Upper lobe of left lung (tissue), 6 donors: ENCODE measurements at places on chromosomes 2 and 18.

DNA sequence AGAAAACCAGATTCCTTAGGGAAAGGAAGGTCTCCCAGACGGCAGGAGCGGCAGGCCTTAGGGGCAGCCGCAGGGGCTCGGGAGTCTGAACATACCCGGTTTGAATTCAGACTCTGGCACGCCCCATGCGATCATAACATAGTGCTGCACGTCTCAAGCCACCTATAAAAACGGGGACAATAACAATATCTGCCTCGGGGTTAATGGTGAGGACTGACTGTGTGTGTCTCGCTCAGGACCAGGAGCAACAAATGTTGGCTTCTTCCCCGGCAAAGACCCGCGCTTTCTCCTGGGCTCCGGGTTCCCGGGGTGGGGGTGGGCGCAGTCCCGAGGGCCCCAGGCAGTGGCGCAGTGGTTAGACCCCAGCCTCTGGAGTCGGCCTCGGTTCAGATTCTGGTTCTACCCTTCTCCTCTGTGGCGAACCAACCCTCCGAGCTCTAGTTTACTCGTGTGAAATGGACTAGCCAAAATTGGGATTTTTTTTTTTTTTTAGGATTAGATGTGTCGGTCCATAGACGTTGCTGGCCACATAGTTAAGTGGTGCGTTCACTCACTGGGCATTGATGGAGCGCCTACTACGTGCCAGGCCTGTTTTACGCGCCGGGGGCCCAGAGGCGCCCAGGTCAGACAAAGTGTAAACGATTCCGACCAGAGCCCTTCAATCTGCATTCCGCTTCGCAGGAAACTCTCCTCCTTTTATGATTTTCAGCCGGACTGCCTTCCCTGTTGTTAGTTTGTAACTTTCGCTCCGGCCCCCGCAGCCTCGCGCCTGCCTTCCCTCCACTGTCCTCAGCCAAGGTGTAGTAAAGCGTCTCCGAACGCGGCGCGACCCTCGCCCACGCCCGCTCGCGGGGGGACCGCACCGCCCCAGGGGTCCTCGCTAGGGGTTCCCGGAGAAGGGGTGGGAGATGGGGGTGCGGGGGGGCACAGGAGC, 820 bp upstream of the SH3BP4 start:
- H3K27ac ChIP-seq = peak overlapping the region; percentile 71
- H3K27me3 ChIP-seq = peaks cover 3% of the 10 kb centered on the region
- H3K36me3 ChIP-seq = no peaks in the 10 kb centered on the region
- H3K4me3 ChIP-seq = peak overlapping the region; percentile 71
- peak; percentile 13 for DNase-seq

- no peaks in the 10 kb centered on the region for H3K36me3 ChIP-seq
- H3K27ac ChIP-seq = no peak overlapping the region
- peak; percentile 22 for DNase-seq
- H3K27me3 ChIP-seq = no peaks in the 10 kb centered on the region
- H3K4me3 ChIP-seq = no peak overlapping the region
- H3K4me1 ChIP-seq = no peaks in the 10 kb centered on the region
These were observed 192.6 kb upstream of the HDAC4 start for GRCh38 chr2:239593455-239593854.

GRCh38 chr2:36565712-36566111, 32.3 kb downstream of the FEZ2 start:
- H3K27ac ChIP-seq = no peak overlapping the region
- H3K36me3 ChIP-seq = no peaks in the 10 kb centered on the region
- H3K27me3 ChIP-seq = no peaks in the 10 kb centered on the region
- peaks cover 33% of the 10 kb centered on the region for H3K4me1 ChIP-seq

DNA sequence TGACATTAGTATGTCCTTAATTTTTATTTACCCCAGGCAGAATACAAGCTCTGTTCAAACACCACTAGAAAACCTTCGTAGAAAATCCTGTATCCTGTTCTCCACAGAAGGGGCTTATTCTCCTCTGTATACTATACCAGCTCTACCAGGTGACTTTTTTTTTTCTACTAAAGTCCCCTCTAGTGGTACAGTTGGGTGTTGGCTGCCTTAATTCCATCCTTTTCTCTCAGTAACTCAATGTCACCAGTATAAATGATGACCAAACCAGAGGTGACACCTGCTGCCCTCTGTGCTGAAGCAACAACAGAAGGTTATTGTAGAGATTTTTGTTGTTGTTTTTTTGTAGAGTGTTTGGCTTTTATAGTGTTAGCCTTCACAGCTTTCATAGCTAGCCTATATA, 1322.0 kb downstream of the LRP1B start:
- no peaks in the 10 kb centered on the region for H3K4me1 ChIP-seq
- no peak overlapping the region for H3K4me3 ChIP-seq
- no peak for DNase-seq
- H3K27me3 ChIP-seq = no peaks in the 10 kb centered on the region
- no peaks in the 10 kb centered on the region for H3K36me3 ChIP-seq
- no peak overlapping the region for H3K27ac ChIP-seq

DNA sequence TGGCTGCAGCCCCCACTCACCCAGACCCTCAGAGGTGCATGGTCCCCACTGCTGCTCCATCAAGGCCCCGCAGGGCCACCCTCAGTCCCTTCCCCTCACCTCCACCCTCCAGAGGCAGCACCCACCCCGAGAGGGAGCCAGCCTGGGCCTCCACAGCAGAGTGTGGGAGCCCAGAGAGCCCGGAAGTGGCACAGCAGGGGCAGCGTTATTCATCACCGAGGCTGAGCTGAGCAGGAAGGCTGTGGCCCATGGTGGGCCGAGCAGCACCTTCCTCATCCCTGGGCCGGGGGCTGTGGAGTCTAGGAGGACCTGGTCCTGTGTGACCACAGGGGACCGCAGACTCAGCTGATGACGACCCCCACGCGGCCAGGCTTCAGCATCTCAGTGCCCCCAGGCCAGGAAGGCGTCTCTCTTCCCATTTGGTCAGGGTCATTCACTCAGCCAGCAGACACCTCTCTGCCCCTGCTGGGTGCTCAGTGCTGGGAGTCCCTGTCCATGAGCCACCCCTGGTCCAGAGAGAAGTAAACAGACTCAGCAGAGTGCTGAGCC, 258.1 kb downstream of the ATAD2B start:
- no peak for DNase-seq
- no peak overlapping the region for H3K4me3 ChIP-seq
- H3K36me3 ChIP-seq = no peaks in the 10 kb centered on the region

GRCh38 chr2:1017827-1018226, 67.2 kb downstream of the SNTG2 start:
- no peak overlapping the region for H3K4me3 ChIP-seq
- no peaks in the 10 kb centered on the region for H3K36me3 ChIP-seq
- no peaks in the 10 kb centered on the region for H3K4me1 ChIP-seq
- no peaks in the 10 kb centered on the region for H3K27me3 ChIP-seq
- no peak overlapping the region for H3K27ac ChIP-seq

- H3K4me3 ChIP-seq = no peak overlapping the region
- no peak overlapping the region for H3K27ac ChIP-seq
- H3K36me3 ChIP-seq = no peaks in the 10 kb centered on the region
- no peaks in the 10 kb centered on the region for H3K27me3 ChIP-seq
These were observed 26.8 kb downstream of the GLI2 start for GRCh38 chr2:120762341-120763061.

- no peak overlapping the region for H3K27ac ChIP-seq
- DNase-seq = no peak
- no peak overlapping the region for H3K4me3 ChIP-seq
- H3K36me3 ChIP-seq = no peaks in the 10 kb centered on the region
- H3K4me1 ChIP-seq = no peaks in the 10 kb centered on the region
- no peaks in the 10 kb centered on the region for H3K27me3 ChIP-seq
These were observed 1356.2 kb upstream of the NXPH2 start for GRCh38 chr2:140136366-140136765.

- peak overlapping the region; percentile 36 for H3K27ac ChIP-seq
- H3K36me3 ChIP-seq = no peaks in the 10 kb centered on the region
- H3K4me3 ChIP-seq = no peak overlapping the region
- H3K4me1 ChIP-seq = no peaks in the 10 kb centered on the region
- no peaks in the 10 kb centered on the region for H3K27me3 ChIP-seq
These were observed 8.4 kb downstream of the SCN7A start for GRCh38 chr2:166485558-166486178.

- H3K4me3 ChIP-seq = no peak overlapping the region
- H3K27me3 ChIP-seq = no peaks in the 10 kb centered on the region
- no peak overlapping the region for H3K27ac ChIP-seq
- H3K4me1 ChIP-seq = no peaks in the 10 kb centered on the region
These were observed 24.7 kb upstream of the FAM171B start for GRCh38 chr2:186669146-186669545.
